ENCODE measurements at places on chromosomes 5 and 9. TPM values are rescaled to one million over a fixed set of nuclear protein-coding genes. Genes with fewer than 3 reads are reported as not detected.

SPATA31E1 gene
- not detected for total RNA-seq

GFI1B gene
- total RNA-seq: not detected

GRCh38 chr5:55004729-55005128 is 19.3 kb upstream of the GZMK start:
- no peak for DNase-seq

DNA sequence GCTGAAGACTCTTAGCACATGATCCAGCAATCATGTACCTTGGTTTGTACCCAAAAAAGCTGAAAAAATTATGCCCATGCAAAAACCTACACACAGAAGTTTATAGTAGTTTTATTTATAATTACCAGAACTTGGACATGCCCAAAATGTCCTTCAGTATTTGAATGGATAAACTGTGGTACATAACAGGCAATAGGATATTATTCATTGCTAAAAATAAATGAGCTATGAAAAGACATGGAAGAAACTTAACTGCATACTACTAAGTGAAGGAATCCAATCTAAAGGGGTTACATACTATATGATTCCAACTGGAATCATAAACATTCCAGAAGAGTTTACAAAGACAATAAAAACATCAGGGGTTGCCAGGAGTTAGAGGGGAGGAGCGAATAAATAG is 25.6 kb downstream of the FBXL17 start:
- no peak for DNase-seq

DNA sequence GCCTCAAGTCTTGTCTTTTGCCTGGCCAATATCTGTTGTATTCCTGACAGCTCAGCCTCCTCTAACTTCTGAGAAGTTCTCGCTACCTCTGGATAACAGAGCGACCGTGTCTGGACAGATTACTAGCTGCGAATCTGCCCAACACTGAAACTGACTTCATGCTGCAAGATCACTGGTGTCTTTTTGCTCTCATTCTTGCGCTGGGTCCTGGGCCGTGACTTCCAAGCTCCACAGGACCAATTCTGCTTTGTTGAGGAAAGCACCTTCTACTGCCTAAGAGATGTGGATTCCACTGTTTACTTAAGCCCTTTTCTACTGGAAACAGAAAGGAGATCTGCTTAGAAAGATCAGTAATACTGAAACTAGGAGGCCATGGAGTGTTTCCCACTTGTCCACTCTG is 978.8 kb upstream of the DMAC1 start:
- no peak for DNase-seq

GRCh38 chr5:166340039-166340438 is 1951.4 kb upstream of the WWC1 start:
- no peak for DNase-seq

DNA sequence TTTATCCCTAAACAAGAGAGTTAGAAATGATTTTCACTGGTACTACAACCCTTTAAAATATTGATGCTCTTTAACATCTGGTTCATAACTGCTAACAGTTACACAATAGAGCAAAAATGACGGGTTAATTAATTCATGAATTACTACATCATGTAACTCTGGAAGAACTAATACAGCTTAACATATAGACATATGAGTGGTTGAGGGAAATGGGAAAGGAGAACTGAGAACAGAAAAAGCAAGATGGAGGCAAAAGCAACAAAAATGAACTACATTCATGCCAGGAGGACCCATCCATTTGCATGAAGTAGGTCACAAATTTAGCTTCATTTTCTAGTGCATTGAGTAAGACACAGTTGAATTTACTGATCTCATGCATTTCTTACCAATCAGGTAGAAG is 61.8 kb downstream of the C9 start:
- DNase-seq: no peak

- no peak for DNase-seq
Observed at GRCh38 chr9:126519660-126520420, 93.9 kb upstream of the LMX1B start.

Data from osteoblast (primary cell).